Fibroblast of the aortic adventitia (primary cell): ENCODE measurements at places on chromosomes 16 and 17. TPM values are rescaled to one million over a fixed set of nuclear protein-coding genes. Genes with fewer than 3 reads are reported as not detected.

The VPS9D1 gene
- total RNA-seq = 8.6 and 11.3 TPM in 2 replicates

The MMP15 gene
- 1.3 and 2.4 TPM in 2 replicates for total RNA-seq

The SCNN1G gene
- total RNA-seq = not detected in 2 replicates

The SEC14L5 gene
- 1.2 and 3.0 TPM in 2 replicates for total RNA-seq

The HEATR9 gene
- 0.09 TPM in 1 of 2 replicates, not detected in the other for total RNA-seq

The ACSF2 gene
- total RNA-seq = 15.7 and 273 TPM in 2 replicates

The KRTAP3-1 gene
- not detected in 2 replicates for total RNA-seq

The CD300H gene
- total RNA-seq = not detected in 2 replicates

The LPO gene
- not detected in 2 replicates for total RNA-seq

The KRT20 gene
- not detected in 2 replicates for total RNA-seq

The TP53TG3F gene
- total RNA-seq = not detected in 2 replicates

The ABCA6 gene
- total RNA-seq = 192 and 340 TPM in 2 replicates

The OR1D2 gene
- total RNA-seq = not detected in 2 replicates

The PPP4C gene
- 70.8 and 154 TPM in 2 replicates for total RNA-seq

The FBXO39 gene
- 0.09 and 0.57 TPM in 2 replicates for total RNA-seq
